ENCODE measurements at places on chromosomes 6 and 20.

- DNase-seq, result no peak
Measured at GRCh38 chr6:42769051-42769450, 12.8 kb upstream of the BICRAL start.

DNA sequence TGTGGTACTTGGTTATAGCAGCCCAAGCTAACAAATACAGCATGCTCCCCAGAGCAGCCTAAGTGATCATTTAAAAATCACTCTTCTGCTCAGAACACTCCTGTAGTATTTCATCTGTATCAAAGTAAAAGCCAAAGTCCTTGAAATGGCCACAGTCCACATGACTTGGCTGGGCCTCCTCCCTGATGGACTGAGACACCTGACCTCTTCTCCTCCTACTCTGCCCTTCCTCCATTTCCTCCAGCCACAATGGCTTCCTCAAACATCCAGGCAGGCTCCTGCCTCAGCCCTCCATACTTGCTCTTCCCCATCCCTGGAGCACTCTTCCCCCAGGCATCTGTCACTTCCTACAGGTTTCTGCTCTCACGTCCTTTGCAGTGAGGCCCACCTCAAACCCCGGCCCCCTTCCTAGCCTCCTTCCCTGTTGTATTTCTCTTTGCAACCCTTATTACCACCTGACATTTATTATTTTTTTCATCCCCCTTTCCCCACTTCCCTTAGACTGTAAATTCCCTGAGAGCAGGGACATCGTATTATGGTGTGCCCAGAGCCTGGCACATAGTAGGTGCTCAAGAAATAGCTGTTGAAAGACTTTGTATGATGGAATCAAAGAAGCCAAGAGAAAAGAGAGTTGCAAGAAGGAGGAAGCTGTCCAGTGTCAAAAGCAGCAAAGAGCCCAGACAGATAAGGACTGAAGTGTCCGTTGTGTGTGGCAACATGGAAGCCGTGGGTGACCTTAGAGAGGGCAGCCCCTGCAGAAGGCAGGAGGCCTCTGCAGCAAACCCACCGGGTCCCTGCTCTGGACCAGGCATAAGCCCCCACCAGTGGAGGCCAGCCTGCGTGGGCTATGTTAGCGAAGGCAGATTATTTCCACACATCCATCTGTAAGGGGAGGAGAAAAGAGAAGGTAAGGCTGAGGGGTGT lies 87.5 kb downstream of the TRERF1 start:
- no peak for DNase-seq

DNA sequence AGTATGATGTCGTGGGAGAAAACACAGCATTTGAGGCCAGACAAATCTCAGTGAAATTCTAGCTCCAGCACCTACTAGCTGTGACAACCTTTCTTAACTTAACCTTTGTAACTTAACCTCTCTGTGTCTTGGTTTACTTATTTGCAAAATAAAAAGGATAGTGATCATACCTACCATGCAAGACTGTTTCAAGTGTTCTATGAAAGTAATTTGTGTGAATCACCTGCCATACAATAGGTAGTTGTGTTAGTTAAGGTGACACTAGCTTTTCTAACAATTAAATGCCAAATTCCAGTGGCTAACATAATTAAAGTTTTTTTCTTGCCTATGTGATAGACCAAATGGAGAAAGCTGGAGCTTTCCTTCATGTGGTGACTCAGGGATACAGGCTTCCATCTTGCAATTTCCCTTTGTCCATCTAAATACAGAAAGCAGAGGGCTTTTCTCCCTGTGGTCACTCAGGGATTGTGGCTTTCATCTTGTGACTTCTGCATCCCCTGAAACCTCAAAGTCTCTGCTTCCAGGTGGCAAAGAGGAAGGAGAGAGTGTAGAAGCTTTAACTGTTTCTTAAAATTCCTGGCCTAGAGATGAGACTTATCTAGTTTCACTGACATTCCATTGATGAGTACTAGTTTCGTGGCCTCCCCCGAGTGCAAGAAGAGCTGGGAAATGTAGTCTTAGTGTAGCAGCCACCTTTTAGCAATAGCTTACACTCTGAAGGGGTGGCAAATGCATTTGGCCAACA lies 311.4 kb downstream of the CLIC5 start:
- DNase-seq, result no peak

GRCh38 chr6:129130106-129130505 lies 247.2 kb downstream of the LAMA2 start:
- DNase-seq, result no peak

DNA sequence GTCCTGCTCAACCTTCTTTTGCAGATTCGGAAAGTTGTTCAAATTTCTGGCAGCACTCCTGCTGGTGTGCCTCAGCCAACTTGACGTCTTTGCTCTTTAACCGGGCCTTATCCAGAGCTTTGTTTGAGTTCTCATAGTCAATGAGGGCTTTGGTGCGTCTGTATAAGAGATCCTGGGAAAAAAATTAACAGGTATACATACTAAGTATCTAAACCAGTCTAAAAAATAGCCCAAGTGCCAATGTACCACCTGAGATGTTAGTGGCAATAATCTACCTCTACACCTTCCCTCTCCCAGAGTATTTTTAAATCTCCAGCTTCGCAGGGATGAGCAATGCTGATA lies 21.1 kb downstream of the SNX5 start:
- DNase-seq, result no peak
